ENCODE measurements at places on chromosomes 1 and 21.

DNA sequence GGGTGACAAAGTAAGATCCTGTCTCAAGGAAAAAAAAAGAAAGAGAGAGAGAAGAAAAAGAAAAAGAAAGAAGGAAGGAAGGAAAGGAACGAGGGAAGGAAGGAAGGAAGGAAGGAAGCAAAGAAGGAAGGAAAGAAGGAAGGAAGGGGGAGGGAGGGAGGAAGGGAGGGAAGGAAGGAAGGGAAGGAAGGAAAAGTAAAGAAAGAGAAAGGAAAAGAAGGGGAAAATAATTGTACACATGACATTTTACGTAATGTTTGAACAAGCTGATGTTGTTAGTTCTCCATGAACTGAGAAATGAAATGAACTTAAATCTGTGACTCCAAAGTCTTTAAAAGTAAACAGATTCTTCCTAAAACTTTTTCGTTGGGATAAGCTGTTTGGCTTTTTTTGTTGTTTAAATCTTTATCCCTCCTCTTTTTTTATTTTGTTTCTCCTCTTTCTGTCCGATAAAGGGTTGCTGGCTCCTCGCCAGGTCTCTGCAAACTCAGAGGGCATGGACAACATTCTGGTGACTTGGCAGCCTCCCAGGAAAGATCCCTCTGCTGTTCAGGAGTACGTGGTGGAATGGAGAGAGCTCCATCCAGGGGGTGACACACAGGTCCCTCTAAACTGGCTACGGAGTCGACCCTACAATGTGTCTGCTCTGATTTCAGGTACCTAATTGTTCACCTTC, 59.8 kb downstream of the IL12RB2 start:
- DNase-seq, result no peak

- DNase-seq, result no peak
These were observed at the start of gene NGF for GRCh38 chr1:115337633-115338456. NGF (minus strand) TSS chr1:115338249; CDS start chr1:115286795, 51,454 bp downstream.

DNA sequence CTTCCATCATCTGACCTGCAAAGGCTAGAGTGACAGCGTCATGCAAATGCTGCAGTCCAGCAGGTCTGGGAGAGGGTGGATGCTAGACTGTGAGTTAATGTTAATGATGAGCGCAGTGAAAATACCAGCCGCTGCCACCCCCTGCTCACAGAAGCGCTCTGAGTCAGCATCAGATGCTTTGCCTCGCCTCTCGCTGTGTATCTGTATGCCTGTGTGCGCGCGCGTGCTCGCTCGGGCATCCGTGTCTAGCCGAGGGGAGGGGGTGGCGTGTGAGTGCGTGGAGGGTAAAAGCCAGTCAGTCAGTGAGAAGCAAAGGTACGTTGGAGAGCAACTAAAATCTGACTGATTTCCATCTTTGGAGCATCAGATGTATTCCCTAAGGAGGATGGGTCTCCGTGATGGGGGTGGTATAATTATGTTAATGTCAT, 858.7 kb downstream of the USP25 start:
- no peak for DNase-seq

GRCh38 chr1:15454256-15454655, 2.3 kb upstream of the CELA2A start:
- DNase-seq, result no peak

GRCh38 chr1:72224506-72224905, 57.8 kb downstream of the NEGR1 start:
- DNase-seq, result no peak

DNA sequence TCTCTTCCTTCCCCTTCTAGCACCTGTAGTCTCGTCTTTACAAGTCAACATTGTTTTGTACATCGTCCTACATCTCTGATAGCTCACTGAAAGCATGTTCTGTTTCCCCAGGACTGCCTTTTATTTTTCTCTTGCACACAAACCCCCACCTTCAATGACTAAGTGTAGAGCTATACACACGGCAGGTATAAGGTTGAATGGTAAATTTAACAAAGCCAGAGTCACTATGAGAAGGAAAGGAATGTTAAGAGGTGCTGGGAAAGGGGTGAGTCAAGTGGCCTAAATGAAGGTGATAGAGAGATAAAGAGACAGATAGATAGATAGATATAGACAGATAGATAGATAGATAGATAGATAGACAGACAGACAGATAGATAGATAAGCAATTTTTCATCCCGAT, 134.3 kb upstream of the ATP1B1 start:
- no peak for DNase-seq

- DNase-seq, result peak; percentile 35
These were observed 20.6 kb upstream of the TTC34 start for GRCh38 chr1:2821966-2822620.

DNA sequence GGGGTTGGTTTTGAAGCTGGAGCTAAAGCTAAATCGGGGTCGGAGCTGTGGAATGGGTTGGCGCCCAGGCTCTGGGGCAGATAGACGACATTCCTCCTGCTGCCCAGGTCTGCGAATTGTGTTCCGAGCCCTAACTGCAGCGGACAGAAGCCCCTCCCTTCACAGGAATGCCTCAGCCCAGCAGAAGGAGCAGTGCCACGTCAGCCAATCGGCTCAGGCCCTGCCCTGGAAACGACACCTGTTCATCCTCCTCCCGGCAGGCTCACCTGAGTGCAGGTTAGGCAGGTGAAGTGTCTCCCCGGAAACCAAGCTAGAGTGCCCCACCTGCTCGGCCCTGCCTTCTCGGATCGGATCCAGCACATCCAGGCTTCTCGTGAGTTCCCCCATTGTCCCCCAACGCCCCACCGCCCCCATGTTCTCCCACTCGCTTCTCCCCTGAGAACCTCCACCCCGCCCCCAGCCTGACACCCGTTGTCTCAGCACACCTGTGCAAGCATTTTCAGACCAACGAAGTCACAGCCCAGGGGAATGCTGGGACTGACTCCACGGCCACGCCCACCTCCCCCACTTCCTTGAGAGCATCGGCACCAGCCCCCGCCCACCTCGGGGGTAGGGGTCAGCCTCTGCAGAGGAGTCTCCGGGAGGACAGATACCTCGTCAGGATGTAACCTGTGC, 775 bp downstream of the TMEM125 start:
- DNase-seq, result no peak

DNA sequence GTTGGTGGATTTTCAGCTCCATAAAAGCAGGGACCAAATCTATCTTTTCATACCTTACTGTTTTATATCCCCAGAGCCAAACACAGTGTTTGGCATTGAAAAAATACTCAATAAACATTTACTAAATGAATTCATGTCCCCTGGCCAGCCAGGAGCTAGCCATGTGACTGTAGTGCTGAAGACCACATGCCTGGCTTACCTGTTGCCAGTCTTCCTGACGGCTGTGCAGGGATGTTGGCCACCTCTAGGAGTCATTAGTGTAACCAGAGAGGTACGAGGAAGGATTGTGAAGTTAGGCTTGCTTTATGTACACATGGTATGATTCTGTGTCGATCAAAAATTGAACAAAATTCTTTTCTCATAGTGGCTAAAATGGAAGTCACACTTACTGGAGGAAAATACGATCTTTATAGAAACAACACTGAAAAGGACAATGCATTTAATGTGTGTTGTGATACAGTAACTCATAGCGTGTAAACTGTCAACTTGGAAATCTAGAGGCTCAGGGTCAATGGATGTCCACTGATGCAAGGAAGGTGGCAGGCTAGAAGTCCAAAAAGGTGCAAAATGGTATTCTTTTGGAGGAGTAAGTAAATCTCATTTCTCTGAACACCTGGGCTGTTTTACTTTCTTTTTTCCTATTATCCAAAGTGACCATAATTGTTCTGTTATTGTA, 60.9 kb downstream of the FGGY start:
- DNase-seq, result no peak

- DNase-seq, result no peak
These were observed 66.2 kb upstream of the HMCN1 start for GRCh38 chr1:185668013-185668412.

DNA sequence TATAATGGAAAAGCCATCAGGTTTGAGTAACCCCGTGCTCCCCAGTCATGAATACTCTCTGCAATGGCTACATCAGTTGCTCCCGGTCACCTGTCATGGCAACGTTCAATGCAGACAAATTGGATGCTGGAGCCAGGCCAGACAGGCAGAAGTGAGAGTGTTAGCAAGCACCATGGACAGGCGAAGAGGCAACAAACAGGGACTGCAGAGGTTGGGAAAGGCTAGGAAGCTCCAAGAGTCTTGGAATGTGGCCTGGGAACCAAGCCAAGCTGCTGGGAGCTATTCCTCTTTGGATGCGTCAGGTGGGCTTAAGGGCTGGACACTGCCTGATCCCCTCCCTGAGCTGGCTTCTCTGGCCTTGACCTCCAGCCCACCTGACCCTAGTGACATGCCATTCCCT, 102.9 kb downstream of the ACTL8 start:
- DNase-seq, result no peak

DNA sequence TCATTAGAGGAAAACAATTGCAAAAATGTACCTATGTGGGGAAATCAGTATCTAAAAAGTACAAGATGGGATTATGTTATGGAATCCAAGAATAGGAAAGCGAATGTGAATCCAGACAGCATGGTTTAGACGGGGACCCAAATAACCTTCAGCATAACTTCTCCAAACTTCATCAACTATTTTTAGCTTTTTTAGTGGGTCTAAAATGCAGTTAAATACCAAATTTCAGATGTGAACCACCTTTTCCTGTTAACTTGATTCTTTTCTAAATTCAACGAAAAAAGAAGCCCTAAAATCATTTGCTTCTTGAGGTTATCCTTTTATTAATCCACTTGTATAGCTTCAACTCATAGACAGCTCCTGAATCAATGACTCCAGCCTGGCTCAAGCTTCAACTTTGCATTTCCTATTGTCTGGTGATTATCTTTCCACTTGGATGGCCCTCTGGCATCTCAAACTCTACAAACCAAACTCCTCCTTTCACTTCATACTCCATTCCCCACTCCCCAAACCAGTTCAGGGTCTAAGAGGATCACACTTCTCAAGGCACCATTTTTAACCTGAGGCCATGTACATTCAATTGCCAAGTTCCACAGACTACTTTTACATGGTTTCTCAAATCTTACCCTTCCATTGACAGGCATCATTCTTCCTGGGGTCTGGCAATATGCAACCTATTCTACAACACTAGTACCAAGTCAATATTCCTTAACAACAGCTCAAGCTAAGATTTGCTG, 7.4 kb downstream of the ERRFI1 start:
- DNase-seq, result no peak

- no peak for DNase-seq
These were observed 42.5 kb downstream of the OR10J5 start for GRCh38 chr1:159493354-159493753.

DNA sequence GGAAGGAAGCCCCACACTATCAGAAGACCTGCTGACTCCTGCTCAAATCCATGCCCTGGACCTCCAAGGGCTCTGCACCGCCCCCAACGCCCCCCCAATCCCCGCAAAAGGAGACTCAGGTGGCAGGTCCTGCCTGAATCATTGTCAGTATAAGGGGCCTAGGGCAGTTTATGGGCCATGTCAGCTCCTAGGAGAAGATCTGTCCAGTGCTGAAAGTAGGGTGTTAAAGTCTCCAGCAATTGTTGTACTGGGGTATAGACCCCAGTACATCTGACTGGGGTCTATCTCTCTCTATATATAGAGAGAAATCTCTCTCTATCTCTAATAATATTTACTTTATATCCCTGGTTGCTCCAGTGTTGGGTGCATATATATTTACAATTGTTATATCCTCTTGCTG, 12.1 kb upstream of the OLIG2 start:
- DNase-seq, result no peak

- no peak for DNase-seq
These were observed 72.7 kb downstream of the IER5 start for GRCh38 chr1:181160998-181161870.

DNA sequence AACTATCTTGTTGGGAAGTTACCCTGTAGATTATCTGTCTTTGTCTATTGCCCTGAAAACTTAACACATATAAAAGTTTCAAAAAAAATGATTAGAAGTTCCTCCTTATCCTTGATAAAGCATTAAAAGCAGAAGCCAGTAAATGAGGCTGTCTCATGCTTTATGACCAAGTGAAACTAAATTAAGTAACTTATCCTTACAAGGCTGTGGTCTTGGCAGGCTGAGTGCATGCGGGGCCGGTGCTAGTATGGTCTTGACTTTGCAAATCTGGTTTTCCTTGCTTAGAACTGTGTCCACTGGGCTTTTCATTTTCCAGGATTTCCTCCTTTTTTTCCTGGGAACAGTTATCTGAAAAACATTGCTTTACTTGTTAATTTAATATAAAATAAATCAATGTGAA, 43.1 kb downstream of the PCNX2 start:
- no peak for DNase-seq

DNA sequence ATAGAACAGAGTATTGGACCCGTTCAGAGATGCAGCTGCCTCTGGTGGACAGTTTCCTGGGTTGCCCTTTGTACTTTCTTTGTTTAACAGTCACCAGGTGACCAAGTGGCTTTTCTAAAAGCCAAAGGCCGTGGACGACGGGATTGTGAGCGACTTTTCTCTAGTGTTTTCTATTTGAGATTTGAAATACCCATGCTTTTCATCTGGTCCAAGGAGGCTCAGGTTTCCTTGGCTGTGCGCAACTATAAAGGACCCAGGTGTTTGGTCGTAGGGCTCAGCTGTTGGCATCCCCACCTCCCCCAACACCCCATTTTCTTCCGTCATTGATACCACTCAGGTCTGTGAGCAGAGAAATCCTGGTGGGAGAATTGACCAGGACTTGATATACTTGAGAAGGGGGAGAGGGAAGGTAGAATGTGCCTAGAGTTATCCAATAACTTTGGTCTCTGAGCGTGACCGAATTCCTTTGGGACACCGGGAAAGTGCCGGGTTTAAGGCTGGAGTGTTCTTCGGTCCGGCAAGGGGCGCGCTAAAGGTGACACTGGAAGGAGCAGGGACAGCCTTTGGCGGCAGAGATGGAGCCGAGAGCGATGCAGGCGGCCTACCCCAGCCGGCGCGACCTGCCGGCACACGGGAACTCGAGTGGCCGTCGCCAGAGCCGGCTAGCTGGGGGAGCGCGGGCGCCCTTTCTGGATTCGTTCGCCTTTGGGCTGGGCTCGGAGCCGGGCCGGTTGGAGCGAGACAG, 83.4 kb upstream of the BMP8A start:
- no peak for DNase-seq

DNA sequence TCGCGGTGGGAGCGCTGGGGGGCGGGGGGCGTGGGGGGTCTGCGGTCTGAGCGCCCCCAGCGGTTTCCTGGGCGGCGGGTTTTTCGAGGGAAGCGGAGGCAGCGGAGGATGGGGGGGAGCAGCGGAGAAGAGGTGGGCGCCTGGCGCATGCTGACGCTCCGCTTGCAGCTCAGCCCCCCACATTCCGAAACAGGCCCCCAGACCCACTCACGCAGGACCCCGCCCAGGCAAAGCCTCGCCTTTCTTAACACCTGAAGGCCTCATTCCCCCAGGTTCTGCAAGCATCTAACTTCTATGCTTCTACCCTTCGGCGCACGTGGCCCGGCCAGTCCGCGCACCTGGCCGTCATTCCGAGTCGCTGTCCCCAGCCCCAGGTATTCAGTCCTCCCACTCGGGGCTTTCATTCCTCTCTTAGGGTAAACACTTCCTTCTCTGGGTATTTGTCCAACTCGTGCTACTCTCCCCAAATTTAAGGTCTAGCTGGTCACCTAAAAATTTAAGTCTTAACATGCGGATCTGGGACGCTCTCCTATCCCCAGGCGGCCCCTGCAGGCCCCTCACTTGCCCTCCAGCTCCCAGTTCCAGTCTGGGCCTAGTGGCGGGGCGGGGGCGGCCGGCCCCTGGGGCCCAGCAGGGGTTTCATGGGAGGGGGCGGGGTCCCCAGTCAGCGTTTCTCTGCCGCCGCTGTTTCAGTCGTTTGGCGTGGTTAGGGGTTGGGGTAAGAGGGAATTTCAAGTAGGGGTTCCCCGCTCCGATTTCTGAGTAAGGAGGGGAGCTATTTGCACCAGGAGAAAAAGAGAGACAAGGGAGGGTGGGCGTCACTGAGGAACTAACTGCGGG, 2.8 kb upstream of the ZBTB7B start:
- no peak for DNase-seq

- peak; percentile 86 for DNase-seq
These were observed 20.9 kb upstream of the NCMAP start for GRCh38 chr1:24535021-24535424.

- DNase-seq, result no peak
These were observed 37.5 kb downstream of the ZNF281 start for GRCh38 chr1:200372095-200372884.
